ENCODE measurements at places on chromosomes 4 and X.
A peak's percentile ranks its signal among the peaks of the same experiment; 100 is the strongest.

DNA sequence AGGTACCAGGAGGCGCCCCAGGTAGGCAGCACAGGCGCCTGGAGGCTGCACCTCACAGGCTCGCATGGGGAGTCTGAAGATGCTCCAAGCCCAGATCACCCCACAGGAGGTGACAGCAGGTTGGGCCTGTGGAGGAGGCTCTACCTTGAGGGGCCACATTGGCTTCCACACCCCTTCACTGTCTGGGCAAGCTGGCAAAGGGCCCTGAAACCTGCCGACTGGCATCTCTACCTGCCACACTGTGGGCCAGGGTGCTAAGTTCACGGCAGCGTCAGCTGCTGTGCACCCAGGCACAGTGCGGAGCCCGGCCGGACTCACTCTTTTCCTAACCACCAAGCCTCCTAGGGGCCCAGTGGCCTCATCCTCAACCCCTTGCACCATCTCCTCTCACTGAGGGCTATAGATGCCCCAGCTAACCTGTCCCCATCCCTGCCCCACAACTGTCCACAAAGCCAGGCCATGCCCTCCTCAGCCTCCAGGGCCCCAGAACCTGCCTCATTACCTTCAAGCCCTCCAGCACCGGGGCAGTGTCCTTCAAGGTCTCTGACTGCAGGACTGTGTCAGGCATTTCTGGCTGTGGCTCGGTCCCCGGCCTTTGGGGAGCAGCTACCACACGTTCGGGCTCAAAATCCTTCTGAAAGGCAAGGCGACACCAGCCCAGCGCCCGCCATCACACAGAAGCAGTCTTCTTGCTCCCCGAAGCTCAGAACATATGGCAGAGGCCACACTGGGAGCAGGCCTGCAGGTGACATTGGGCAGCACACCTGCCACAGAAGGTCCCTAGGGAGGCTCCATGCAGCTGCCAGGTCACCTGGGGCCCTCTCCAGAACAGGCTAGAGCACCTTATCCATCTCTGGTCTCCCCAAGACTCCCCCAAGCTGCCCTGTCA is 28.8 kb downstream of the FGFR3 start:
- DNase-seq: no peak

DNA sequence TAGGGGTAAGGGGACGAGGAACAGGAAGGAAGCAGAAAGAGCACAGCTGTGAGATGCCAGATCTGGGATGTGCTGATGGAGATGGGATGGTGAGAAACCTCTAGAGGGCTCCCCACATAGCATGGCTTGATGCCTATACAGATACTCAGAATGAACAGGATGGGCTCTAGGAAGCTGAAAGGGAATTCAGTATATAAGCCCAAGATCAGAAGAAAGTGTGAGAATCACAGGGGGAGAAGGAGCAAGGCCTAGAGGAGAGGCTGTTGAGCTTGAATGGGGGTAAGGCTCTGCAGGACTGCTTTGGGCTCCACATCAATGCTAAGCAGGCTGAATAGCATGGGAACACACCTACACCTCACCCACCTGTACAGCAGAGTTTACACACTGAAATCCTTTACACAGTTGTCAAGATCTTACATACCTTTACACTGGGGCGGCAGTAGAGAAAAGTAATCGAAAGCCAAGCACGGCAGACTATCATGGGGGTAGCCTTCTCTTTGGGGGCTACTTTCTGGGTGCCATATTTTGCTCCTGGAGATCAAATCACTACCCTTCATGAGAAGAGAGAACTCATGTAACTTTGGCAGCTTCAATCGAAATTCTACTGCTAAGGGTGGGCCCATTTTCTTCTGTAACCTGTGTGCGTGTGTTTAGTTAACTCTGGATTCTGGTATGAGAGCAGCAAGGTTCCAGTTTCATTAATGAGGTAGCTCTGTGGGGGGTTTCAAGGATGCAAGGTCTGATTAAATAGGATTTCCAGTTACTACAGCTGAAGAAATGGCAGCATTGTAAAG is 30.6 kb downstream of the HOPX start:
- no peak for DNase-seq

DNA sequence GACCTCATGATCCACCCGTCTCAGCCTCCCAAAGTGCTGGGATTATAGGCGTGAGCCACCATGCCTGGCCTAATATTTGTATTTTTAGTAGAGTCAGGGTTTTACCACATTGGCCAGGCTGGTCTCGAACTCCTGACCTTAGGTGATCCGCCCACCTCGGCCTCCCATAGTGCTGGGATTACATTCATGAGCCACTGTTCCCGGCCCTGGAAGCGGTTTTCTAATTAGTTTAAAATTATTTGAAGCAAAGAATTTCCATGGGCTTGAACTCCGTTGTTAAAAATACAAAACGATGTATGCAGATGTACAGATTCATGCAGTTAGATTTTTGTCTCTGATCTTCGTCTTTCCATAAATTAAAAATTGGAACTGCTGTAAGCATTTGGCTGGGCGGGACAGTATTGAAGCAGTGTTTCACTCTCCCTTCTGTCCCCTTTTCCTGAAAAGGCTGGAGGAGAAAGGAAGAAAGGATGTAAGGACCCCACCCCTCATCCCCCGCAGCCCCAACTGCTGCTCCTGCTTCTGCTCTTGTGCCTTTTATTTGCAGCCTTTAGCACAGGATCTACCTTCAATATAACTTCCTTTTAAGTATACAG is 12.0 kb downstream of the TRAPPC11 start:
- no peak for DNase-seq

- DNase-seq: peak; percentile 7
Measured at GRCh38 chrX:7266288-7266687, 118.3 kb upstream of the PUDP start.

- no peak for DNase-seq
Measured at GRCh38 chr4:161359491-161359890, 804.3 kb downstream of the FSTL5 start.

DNA sequence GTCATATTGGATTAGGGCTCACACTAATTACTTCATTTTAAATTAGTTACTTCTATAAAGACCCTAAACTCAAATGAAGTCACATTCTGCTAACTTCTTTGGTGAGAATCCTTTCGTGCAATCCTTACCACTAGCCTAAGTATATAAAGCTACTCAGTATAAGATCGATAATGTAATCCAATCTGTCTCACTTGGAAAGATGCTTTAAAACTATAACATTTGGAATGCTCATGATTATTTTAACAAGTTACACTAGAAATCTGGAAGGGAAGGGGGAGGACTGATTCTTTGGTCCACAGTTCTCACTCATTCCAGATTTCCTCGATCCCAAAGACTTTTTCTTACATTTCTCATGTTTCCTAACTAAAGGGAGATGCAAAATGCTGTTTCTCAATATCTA is 336.4 kb upstream of the SLIT2 start:
- no peak for DNase-seq

GRCh38 chrX:145716226-145716625 is 101.4 kb upstream of the SLITRK2 start:
- DNase-seq: no peak

GRCh38 chr4:121943941-121944340 is 7.9 kb downstream of the TRPC3 start:
- DNase-seq: no peak

- DNase-seq: no peak
Measured at GRCh38 chrX:66150163-66150562, 13.9 kb upstream of the HEPH start.

- DNase-seq: no peak
Measured at GRCh38 chrX:118254611-118255010, 91.3 kb upstream of the WDR44 start.

GRCh38 chrX:65671966-65672365 is 4.5 kb downstream of the MSN start:
- DNase-seq: no peak

GRCh38 chrX:45712067-45712466 is 511.4 kb upstream of the DIPK2B start:
- no peak for DNase-seq

DNA sequence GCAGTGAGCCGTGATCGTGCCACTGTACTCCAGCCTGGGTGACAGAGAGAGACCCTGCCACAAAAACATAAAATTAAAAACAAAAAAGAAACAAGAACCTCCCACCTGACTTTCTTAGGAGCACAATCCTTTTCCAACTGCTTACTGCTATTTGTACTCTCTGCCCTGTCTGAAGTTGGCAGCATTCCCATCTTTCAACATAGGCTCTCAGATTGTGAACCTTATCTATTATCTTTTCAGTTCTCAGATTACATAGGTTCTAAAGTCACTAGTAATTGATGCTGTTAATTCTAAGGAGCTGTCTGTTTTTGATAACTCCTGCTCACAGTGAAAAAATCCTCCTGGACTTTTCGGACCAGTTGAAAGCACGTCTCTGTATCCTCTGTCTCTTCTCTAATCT is 812.2 kb upstream of the CT83 start:
- no peak for DNase-seq

DNA sequence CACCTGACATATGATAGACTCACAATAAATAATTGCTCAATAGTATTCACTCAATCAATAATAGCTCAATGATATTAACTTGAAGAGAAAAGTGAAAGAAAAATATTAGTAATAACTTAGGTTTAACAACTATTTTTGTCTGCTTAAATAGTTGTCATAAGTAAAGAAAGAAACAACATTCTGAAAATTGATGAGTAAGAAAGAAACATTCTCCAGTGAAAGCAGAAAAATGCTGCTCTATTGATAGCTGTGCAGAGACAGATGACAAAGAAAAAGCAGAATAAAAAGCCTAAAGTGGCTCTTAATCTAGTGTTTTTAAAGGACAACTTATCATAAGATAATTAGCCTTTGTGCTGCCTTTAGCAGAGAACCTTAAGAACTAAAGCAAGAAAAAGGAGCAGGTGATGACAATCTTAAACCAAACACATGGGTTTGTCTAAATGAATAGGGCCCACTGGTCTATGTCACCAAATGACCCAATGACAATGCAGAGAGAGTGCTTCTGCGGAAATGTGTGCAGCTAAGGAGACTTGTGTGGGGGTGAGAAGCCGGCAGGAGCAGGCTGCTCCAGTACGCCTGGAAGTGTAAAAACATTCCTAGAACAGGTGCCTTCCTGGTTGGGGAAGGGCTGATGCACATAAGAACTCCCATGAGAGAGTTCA is 13.2 kb downstream of the HS3ST1 start:
- no peak for DNase-seq
